ENCODE measurements at places on chromosomes 16 and 17.

- DNase-seq: no peak
These were observed 17.1 kb downstream of the PLEKHG4 start for GRCh38 chr16:67296420-67296819.

DNA sequence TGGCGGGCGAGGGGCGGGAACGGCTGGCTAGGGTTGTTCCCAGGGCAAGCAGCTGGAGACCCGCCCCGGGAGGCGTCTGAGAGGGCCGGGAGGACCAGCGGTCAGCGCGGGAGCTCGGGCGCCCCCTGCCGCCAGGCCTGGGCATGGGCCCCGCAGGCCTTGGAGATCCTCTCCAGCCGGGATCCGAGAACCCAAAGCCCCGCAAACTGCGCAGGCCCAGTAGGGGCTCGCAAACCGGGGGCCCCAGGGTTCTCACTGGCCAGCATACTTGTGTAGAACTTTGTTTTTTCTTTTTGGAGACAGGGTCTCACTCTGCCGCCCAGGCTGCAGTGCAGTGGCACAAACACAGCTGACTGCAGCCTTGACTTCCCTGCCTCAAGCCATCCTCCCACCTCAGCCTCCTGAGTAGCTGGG, 20.8 kb upstream of the ZNF423 start:
- no peak for DNase-seq

DNA sequence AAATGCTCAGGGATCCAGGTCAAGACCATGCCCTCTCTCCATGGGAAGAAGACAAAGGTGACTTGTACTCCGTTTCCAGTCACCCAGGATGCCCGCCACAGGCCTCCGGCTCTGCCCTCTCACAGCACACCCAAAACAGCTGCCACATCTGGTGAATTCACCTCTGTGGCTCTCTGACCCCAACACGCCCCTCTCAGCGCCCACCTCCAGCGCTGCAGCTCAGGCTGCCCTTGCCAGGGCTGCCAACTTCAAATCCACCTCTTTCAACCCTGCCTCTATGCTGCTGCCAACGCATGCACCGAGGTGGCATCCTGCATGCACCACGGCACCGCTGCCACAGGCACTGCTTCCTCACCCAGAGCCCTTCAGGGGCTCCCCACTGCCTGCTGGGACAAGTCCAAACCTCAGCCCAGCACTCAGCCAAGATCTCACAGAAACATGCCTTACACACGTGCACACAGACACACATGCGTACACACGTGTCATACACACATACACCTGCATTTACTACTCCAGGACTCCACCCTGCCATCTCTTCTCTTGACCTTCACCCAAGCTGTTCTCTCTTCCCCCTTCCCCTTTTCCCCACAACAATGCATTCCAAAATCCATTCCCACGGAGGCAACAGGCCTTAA, 7.5 kb downstream of the HID1 start:
- DNase-seq: no peak

DNA sequence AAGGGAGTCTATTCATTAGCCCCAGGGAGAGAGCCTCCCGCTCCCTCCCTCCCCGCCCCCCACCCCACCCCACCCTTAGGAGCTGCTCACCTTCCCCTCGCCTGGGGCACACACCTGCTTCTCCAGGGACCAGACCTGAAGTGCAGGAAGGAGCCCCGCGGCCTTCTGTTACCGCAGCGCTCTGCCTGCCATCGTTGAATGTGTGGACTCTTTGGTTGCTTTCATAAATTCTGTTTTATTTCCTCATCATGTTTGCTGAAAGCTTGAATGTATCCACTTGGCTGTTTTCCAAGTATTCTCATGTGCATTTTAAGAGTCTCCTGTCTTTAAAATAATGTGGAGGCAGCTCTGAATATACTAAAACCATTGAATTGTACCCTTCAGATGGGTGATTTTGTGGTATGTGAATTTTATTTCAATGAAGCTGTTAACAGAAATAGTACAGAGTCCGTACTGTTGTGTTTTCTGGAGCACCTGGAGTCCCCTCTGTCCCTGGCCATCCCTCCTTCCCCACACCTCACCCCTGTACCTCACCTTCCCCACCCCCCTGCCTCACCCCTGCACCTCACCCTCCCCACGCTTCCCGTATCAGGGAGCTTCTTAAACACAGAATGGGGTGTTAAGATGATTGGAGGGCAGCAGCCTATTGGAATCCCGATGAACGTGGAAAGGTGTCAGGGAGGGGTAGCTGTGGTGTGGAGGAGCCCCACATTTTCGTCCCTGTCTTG, 25.5 kb downstream of the RAB11FIP3 start:
- DNase-seq: no peak

- no peak for DNase-seq
These were observed 228.5 kb downstream of the FOXL1 start for GRCh38 chr16:86806838-86807351.

DNA sequence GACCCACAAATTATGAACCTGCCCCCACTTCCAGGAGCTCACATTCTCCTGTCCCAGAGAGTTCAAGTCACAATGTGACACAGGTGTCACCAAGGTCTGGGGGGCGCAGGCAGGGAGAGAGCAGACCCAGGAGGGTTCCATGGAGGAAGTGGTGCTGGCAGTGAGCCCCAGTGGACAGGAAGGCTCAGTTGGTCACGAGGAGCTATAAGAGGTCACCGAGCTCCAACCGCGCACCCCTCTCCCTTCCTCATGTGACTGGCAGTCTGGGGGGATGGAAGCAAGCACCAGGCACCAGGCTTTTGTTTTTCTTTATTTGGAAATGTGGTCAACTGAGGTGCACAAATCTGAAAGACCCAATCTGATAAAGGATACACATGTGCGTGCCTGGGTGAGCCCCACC, 2.5 kb downstream of the ITGAD start:
- DNase-seq: no peak

DNA sequence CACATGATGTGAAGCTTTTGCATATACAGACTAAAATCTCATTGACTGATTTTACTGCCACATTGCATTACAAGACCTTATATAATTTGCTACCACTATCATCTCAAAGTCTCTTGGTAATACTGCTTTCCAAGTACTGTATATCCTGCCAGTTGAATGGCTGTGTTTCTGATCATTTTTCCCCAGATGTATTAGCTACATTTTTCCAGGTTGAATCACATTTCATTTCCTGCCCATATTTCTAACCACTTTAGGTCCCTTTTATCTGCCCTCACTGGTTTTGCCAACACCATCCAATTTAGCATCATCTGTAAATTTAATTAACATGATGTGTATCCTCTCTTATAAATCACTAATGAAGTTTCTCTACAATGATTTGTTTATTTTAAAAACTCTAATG, 365.7 kb upstream of the PMFBP1 start:
- no peak for DNase-seq

DNA sequence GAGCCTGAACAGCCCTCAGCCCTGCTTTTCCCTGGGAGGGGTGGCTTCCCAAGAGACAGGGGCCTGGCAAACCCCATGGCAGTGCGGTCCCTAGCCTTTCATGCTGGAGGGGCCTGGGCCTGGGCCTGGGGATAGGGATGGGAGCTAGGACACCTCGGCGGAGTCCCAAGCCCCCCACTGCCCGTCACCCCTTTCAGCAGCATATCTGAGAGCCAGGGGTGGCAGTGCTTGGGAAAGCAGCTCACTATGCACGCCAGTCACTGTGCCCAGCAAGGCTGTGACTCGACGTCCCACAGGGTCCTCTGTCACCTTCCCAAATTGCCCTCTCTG, 612 bp upstream of the SLC47A2 start:
- DNase-seq: no peak
